ENCODE measurements at places on chromosomes 11 and 22.

- no peak for DNase-seq
These were observed 87.0 kb upstream of the CLNS1A start for GRCh38 chr11:77724636-77725035.

GRCh38 chr11:3077189-3077836 lies 20.1 kb upstream of the CARS1 start:
- DNase-seq: no peak

GRCh38 chr22:33327348-33327860 lies 269.2 kb upstream of the SYN3 start:
- DNase-seq: no peak

- DNase-seq: no peak
These were observed 48.0 kb downstream of the IGF2 start for GRCh38 chr11:2091112-2091746.

DNA sequence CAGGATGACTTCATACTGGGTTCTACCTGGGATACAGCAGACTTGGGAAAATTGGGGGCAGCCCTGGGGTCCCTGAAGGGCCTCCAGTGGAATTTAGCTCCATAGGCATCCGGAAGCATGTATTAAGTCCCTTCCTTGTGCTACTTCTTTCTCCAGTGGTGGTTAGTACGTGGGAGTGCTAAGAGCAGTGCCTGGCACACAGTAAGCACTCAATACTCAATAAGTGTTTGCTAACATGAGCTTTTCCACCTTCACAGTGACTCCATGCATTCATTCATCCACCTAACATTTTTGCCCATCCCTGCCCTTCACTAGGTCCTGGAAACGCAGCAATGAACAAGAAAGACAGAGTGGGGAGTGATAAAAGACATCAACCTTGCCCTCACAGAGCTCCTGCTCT lies 120.5 kb downstream of the MN1 start:
- no peak for DNase-seq

DNA sequence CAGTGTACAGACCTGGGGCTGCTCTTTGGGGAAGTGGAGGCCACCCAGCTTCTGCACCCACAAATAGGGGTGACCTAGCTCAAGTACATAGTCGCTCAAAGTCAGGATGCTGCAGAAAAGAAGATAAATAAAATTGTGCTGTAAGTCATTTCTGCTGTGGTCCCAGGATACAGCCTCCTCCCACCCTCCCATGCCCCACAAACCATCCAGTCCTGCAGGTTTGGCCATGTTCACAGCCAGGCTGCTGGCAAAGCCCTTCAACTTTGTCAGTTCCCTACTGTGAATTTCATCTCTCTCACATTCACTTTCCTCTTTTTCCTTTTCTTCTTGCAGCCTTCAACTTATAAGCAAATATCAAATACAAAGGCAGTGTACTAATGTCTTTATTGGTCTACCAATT lies 33.6 kb downstream of the THOC5 start:
- DNase-seq: no peak

DNA sequence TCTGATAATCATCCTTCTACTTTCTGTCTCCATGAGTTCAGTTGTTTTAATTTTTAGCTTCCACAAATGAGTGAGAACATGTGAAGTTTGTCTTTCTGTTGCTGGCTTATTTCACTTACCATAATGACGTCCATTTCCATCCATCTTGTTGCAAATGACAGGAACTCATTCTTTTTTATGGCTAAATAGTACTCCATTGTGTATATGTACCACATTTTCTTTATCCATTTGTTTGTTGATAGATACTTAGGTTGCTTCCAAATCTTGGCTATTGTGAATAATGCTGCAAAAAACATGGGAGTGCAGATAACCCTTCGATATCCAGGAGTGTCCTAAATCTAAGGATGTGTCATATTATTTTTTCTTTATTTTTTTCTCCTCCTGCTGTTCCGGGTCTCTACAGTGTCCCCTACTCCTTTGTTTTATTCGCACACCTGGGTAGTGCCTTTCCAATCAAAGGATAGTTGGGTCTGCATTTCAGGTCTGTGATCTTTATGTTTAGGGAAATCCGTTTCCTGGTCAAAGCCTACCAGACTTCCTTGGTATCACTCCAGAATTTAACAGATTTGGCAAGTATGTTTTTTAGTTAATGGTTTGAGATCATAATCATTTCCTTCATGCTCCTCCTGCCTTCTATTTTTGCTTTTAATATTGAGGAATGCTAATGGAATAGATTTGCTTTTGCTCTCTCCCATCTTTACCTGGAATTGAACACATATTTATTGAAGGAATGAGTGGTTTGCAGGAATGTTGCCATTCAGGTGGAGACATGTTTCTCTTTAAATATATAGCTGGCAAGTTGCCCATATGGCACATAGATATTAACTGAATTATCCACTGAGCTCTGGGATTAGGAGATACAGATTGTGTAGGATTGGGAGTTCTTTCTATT lies 53.7 kb downstream of the ARHGEF12 start:
- DNase-seq: no peak

DNA sequence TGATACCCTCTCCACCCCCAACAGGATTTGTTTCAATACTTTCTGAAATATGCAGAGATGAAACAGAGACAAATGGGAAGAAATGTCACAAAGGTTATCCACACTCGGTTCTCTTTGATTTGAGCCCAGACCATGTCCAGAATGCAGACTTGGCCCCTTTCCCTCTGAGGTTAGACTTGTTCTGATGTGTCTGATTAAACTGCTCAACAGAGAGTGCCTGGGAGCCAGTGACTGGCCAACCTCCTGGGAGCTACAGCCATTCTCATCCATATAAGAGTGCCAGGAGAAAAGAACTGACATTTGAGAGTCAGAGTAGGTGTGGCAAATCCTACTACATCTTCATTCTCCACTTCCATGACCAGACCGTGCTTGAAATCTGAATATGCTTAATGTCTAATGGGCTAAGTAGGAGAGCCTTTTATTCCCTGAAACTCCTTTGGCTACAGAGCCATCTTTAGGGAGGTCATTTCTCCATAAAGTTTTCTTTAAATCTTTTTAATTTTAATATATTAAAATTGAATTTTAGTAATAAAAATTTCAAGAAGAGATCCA lies 201.4 kb downstream of the BLID start:
- DNase-seq: no peak

GRCh38 chr11:116598036-116598435 lies 174.8 kb downstream of the BUD13 start:
- no peak for DNase-seq

- no peak for DNase-seq
These were observed 420.9 kb downstream of the TENM4 start for GRCh38 chr11:79019975-79020374.

GRCh38 chr11:63805844-63806415 lies 7.3 kb upstream of the SPINDOC start:
- no peak for DNase-seq

DNA sequence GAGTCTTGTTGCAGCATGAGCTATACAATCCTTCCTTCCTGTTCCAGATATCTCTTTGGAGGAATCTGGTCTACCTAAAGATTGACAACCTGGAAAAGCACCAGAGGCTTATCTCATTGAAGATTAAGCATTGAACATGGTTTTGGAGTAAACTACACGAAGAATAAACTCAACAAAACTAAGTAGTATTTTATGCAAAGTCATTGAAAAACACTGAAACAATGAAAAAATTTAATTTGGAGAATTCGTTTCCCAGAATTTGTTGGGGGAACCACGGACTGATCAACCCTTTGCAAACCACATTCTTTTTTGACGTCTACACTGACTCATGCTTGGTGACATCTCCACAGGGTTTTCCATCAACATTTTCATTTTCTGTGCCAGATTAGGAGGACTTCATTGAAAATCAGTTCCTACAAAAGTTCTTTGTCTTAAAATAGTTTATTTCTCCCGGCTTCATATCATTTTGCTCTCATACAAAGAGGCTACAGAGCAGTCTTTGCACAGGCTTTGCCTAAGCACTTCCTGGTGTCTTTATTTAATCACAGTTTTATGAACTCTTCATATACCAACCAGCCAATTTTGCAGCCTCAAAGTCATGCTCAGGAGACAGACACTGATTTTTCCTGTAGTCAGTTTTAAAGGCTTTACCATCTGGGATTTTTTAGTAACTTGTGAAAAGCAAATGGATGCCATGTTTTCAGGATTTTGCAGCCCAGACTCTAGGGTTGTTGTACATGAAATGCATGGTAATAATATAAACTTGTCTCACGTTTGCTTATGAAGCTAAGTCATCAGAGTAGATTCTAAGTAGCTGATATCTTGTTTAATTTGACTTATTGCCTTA lies 186.3 kb downstream of the C11orf91 start:
- DNase-seq: no peak

DNA sequence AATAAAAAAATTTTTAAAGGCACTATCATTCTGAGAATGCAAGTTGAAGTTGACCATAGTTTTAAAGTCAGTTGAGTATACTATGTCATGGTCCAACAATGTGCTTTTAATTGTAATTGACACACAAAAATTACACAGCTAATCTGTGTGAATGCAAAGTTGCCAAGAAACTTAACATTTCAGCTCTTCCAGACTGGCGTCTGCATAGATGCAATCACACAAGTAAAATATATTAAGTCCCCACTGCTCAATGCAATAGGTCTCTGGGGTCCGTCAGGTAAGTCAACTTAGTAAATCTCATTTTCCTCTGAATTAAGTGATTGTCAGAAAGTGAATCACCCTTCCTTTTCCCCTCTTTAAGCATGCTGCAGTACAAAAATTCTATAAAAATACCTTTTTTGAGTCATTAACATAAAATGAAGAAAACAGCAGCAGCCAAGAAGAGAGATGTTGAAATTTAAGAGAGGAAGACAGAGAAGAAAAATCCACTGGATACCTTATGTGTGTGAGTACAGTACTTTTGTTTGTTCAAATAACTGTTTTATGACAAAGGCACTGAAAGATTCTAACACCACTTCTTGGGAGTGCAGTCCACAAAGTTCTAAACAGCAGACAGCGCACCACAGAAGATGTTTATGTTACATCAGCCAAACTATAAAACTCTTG lies 5.1 kb downstream of the FZD4 start:
- no peak for DNase-seq

DNA sequence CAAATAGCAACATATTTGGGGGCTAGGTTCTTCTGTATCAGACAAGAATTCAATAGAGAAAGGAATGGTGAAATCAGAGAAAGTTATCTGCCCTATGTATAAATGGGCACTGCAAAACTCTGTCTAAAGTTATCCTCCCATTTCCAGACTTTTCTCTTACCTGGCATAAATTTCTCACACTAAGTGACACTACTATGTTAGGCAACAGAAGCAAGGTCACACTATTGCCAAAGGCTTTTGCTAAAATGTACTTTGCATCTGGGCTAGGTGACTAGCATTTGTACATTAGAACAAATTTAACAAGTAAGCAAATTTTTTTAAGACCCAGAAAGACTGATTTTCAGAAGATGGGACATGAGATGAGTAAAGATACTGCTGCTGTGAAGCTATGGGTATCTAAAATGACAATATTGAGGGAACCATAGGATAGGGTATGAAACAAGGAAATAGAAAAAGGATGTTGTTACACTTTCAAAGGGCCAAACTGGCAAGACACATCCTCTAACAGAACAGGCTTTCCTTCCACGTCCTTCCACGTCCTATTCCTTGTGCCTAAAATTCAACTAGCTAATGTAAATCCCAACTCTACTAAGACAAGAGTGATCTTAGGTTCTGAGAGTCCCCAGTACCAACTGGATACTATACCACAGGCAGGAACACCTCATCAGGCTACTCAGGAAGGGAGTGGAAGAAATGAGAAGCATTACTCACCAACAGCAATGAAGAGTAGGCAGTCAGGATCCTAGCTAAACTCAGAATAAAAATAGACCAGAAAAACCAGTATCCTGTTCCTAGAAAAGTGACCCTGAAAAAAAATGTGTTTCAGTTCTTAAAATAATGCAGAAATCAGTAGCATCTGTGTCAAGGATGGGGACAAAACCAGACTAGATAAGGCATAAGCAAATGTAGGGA lies 22.6 kb downstream of the GDPD4 start:
- no peak for DNase-seq

DNA sequence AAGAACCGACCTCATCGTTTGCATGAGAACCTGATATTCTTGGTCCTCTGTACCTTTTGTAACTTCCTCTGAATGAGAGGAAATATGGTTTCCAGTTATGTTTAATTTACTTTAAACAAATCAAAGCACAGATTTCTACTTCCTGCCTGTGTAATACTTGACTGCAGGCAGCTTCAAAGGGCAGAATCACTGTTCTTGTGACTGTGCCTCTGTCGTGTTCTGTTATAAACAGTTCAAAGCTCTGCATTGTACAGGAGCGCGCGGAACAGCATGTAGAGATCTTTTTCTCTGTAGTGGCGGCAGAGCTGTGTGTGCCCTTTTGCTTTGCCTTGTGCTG lies 73.2 kb upstream of the CLDN5 start:
- DNase-seq: no peak

- peak; percentile 87 for DNase-seq
These were observed 120.5 kb downstream of the CACNA1I start for GRCh38 chr22:39690881-39691605.

DNA sequence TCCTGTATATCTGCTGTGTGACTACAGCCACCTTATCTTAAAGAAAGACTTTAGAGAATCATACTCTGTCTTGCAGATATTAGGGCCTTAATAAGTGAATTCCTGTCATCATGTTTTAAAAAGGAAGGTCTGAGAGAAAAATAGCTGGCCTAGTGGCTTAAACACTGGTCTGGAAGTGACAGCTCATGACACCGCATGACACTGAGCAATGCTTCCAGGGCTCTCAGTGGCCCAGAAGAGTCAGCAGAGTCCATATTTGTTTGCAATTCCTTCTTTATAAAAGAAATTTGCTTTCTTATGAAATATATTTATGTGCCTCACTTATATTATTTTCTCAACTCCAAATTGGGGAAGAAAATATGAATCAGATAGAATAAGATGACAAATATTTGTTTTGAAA lies 33.0 kb downstream of the MMP20 start:
- no peak for DNase-seq

- DNase-seq: no peak
These were observed 17.6 kb downstream of the GDPD5 start for GRCh38 chr11:75508051-75508561.

DNA sequence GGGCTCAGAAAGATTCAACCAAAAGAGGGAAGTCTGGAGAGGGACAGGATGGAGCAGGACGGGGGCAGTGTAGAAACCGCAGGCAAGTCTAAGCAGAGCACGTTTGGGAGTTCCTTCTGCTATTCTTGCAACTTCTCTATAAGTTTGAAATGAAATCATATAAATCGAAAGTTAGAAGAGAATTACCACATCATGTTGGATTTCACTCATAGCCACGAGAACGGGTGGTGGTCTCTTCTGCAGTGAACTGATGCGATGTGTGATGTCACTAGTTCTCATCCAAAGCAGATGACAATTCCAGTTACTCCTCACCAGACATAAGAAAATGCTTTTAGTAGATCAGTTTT lies 36.0 kb downstream of the KCNQ1 start:
- no peak for DNase-seq

GRCh38 chr11:38687008-38687407 lies 2089.0 kb upstream of the RAG2 start:
- DNase-seq: no peak

- DNase-seq: no peak
These were observed 624 bp upstream of the B4GALNT4 start for GRCh38 chr11:368414-369335.

GRCh38 chr11:113103932-113104690 lies 142.9 kb downstream of the NCAM1 start:
- no peak for DNase-seq

- DNase-seq: no peak
These were observed 292.8 kb downstream of the NXPE2 start for GRCh38 chr11:114970927-114971645.

- no peak for DNase-seq
These were observed 80.9 kb downstream of the LDLRAD3 start for GRCh38 chr11:36024716-36025115.

- DNase-seq: no peak
These were observed 757 bp downstream of the SPI1 start for GRCh38 chr11:47377571-47378009.

- DNase-seq: no peak
These were observed 27.4 kb downstream of the FAT3 start for GRCh38 chr11:92251980-92252379.
